ENCODE measurements at places on chromosomes 5 and 9. TPM values are rescaled to one million over a fixed set of nuclear protein-coding genes. Genes with fewer than 3 reads are reported as not detected.
A peak's percentile ranks its signal among the peaks of the same experiment; 100 is the strongest.

GRCh38 chr5:141874262-141874964 lies 3.8 kb downstream of the PCDH1 start:
- no peaks in the 10 kb centered on the region for H3K36me3 ChIP-seq
- no peak overlapping the region for H3K27ac ChIP-seq
- H3K27me3 ChIP-seq, result peaks cover 53% of the 10 kb centered on the region

The PRSS3 gene
- polyA plus RNA-seq, result 0.24 TPM

DNA sequence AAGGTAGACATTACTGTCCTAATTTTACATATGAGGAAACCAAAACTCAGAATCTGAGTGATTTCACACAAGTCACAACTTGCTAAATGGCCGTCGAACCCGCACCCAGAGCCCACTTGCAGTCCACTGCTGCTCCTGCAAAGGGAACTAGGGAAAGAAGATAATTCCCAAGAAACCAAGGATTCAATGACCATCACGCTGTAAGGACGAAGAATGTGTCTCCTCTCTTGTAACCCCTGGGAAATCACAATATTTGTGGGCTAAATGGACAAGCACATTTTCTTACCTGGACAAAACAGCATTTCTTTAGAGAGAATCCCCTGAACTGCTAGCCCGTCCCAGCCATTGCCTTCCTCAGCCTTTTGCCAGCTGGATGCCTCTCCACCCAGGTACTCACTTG lies 2.4 kb downstream of the RPS14 start:
- H3K27me3 ChIP-seq, result no peaks in the 10 kb centered on the region
- no peak overlapping the region for H3K4me3 ChIP-seq
- H3K27ac ChIP-seq, result peak overlapping the region; percentile 96

- DNase-seq, result no peak
- no peaks in the 10 kb centered on the region for H3K36me3 ChIP-seq
- H3K4me1 ChIP-seq, result no peaks in the 10 kb centered on the region
- H3K27ac ChIP-seq, result no peak overlapping the region
- H3K4me3 ChIP-seq, result no peak overlapping the region
- no peaks in the 10 kb centered on the region for H3K27me3 ChIP-seq
Measured at GRCh38 chr5:122471752-122472061, 159.7 kb downstream of the SNCAIP start.

The MARCHF3 gene
- polyA plus RNA-seq, result 27.0 TPM

DNA sequence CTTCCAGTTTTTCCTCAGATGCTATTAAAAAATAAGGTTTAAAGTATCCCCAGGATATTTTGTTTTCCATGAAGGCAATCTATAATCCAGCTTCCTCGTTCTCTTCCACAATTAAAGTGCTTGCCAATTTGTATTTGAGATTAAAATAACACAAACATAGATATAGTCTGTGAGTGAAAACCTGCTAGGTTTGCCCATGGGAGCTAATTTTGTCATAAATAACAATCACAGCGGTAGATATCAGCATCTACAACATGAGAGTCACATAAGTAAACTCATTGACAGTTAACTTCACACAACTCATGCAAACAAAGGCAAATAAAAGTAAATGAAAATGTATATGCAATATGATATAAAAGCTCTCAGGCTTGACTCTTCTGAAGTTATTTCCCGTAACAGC lies 29.2 kb upstream of the RASGRF2 start:
- H3K4me1 ChIP-seq, result no peaks in the 10 kb centered on the region
- DNase-seq, result no peak
- H3K36me3 ChIP-seq, result no peaks in the 10 kb centered on the region

DNA sequence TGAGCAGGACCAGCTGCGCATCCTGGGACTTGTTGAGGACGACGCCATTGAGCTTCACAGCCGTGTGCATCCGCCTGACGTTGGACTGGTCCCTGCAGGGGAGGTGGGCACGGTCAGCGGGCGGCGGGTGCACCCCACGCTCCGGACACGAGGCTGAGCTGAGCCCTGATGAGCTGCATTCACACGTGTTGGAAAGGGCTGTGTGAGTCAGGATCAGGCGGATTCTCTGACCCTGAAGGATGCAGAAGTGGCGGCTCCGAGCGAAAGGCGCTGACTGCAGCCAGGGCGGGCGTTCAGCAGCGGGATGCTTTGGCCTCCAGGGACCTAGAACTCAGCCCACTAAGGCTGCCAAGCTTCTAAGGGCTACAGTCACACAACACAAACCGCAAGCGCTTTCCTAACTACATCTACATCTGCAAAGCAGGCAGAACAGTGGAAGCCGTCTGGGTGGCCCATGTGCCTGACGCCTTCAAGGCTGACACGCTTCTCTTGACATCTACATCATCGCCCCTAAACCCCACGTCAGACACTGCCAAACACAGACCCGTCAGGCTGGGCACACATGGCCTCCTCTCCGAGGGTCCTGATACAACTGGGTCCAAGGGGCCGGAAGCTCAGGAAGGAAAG lies 44.9 kb downstream of the NKD2 start:
- DNase-seq, result peak; percentile 10
- H3K4me3 ChIP-seq, result no peak overlapping the region
- H3K27me3 ChIP-seq, result no peaks in the 10 kb centered on the region
- peaks cover 6% of the 10 kb centered on the region for H3K36me3 ChIP-seq
- H3K27ac ChIP-seq, result no peak overlapping the region

The FOXD4L4 gene
- polyA plus RNA-seq, result not detected

The KIAA0825 gene
- 1.5 TPM for polyA plus RNA-seq

GRCh38 chr9:396396-396795 lies 181.7 kb downstream of the DOCK8 start:
- DNase-seq, result no peak
- H3K36me3 ChIP-seq, result no peaks in the 10 kb centered on the region
- H3K27ac ChIP-seq, result no peak overlapping the region
- no peaks in the 10 kb centered on the region for H3K27me3 ChIP-seq

The SLC25A2 gene
- not detected for polyA plus RNA-seq

The NR2F1-AS1 gene
- 0.49 TPM for polyA plus RNA-seq

DNA sequence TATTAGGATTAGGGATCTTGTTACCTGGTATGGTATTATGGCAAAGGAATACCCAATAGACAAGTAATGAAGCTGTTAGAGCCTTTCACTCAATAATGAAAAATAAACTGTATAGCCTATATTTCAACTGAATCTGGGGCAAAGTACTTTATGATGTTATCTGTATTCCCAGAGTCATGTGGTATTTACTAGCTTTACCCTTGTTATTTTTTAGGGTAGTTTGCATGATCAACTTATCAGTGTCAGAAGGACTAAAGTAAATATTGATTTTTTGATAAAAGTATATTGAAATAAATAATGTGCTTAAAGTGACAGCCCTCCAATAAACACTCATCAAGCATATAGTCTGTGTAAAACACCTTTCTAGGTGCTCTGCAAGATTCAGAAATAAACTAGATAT lies 64.6 kb downstream of the MAN2A1 start:
- H3K4me1 ChIP-seq, result peaks cover 5% of the 10 kb centered on the region
- no peak overlapping the region for H3K4me3 ChIP-seq
- H3K27me3 ChIP-seq, result no peaks in the 10 kb centered on the region
- no peak for DNase-seq
- H3K36me3 ChIP-seq, result no peaks in the 10 kb centered on the region

The TMOD1 gene
- 219 TPM for polyA plus RNA-seq

The FBP1 gene
- polyA plus RNA-seq, result 3.1 TPM

- H3K27ac ChIP-seq, result no peak overlapping the region
- DNase-seq, result no peak
- no peak overlapping the region for H3K4me3 ChIP-seq
- peaks cover 10% of the 10 kb centered on the region for H3K27me3 ChIP-seq
Measured at GRCh38 chr9:89601856-89602562, 2.8 kb upstream of the GADD45G start.

The FGD3 gene
- polyA plus RNA-seq, result not detected

DNA sequence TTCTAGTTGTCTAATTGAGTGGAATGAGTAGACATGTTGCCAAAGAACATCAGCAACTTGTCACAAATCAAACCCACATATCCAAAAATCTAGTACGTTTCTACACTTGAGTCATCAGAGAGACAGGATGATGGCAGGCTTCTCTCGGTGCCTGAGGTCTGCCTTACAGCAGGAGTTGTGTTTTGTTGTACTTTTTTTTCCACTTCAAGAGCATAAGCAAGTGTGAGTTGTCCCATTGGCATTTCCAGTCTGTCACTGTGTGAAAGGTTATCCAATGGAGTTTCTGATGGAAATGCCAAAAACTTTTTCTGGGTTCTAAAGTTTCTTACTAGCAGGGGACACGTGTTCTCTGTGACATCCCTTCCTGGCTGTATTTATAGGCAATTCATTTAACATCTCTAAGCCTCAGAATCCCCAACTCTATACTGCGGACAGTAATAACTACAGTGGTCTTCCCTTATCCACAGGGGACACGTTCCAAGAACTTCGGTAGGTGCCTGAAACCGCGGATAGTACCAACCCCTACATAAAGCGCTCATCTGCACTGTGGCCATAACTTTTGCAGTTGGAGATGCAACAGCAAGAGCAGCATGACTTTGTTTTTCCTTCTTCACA lies 246.5 kb downstream of the SYK start:
- no peak overlapping the region for H3K27ac ChIP-seq
- DNase-seq, result peak; percentile 73
- H3K4me1 ChIP-seq, result peaks cover 6% of the 10 kb centered on the region
- no peak overlapping the region for H3K4me3 ChIP-seq
- H3K27me3 ChIP-seq, result peaks cover 11% of the 10 kb centered on the region
- H3K36me3 ChIP-seq, result no peaks in the 10 kb centered on the region

DNA sequence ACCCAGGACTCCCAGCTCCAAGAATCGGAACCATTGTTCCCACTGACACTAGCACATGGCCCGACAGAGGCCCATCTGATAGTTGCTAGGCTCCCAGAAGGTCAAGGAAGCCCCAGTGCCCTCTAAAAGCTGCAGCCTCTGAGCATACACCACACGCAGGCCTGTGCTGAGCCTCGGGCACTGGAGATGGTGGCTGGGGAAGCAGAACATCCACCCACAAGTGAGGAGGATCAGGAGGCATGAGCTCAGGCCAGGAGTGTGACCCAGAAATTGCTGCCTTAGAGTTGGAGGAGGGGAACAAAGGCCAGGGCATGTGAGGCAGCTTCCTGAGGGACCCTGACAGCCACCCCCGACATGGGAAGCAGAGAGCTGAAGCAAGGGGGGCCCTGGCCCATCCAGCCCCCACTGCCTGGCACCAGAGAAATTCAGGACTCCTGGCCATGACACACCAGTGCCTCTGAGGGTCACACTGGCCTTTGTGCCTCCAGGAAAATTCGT lies 21.4 kb downstream of the IPPK start:
- H3K36me3 ChIP-seq, result peaks cover 17% of the 10 kb centered on the region
- H3K27me3 ChIP-seq, result no peaks in the 10 kb centered on the region
- no peak for DNase-seq
- H3K4me3 ChIP-seq, result no peak overlapping the region
- no peaks in the 10 kb centered on the region for H3K4me1 ChIP-seq

GRCh38 chr9:105342147-105342505 lies 97.7 kb downstream of the SLC44A1 start:
- no peaks in the 10 kb centered on the region for H3K4me1 ChIP-seq
- no peak for DNase-seq
- H3K4me3 ChIP-seq, result no peak overlapping the region
- H3K36me3 ChIP-seq, result peaks cover 9% of the 10 kb centered on the region
- no peaks in the 10 kb centered on the region for H3K27me3 ChIP-seq

GRCh38 chr9:35448496-35448895 lies 41.4 kb upstream of the RUSC2 start:
- no peak overlapping the region for H3K27ac ChIP-seq
- peak; percentile 42 for DNase-seq
- H3K36me3 ChIP-seq, result no peaks in the 10 kb centered on the region
- H3K4me1 ChIP-seq, result no peaks in the 10 kb centered on the region
- no peaks in the 10 kb centered on the region for H3K27me3 ChIP-seq

The RLN1 gene
- 1.7 TPM for polyA plus RNA-seq

- no peak overlapping the region for H3K4me3 ChIP-seq
- H3K27me3 ChIP-seq, result no peaks in the 10 kb centered on the region
- peaks cover 4% of the 10 kb centered on the region for H3K36me3 ChIP-seq
- no peak overlapping the region for H3K27ac ChIP-seq
Measured at GRCh38 chr9:126818482-126818881, 13.6 kb downstream of the ZBTB43 start.

The FNIP1 gene
- 16.3 TPM for polyA plus RNA-seq
